ENCODE measurements at places on chromosomes 16 and 17. TPM values are rescaled to one million over a fixed set of nuclear protein-coding genes. Genes with fewer than 3 reads are reported as not detected.

ELMO3 gene
- 0.38 TPM for total RNA-seq

UTS2R gene
- total RNA-seq, result not detected

WNT9B gene
- total RNA-seq, result not detected

DPEP3 gene
- not detected for total RNA-seq

C17orf50 gene
- total RNA-seq, result not detected

NEUROD2 gene
- total RNA-seq, result not detected

CCDC144A gene
- total RNA-seq, result 5.0 TPM

TM4SF5 gene
- total RNA-seq, result not detected

MT1E gene
- 365 TPM for total RNA-seq

SLC12A3 gene
- total RNA-seq, result not detected

CDRT15L2 gene
- not detected for total RNA-seq

ABCA10 gene
- 3.9 TPM for total RNA-seq

CCL16 gene
- total RNA-seq, result not detected

KRT20 gene
- total RNA-seq, result not detected

FBXL16 gene
- total RNA-seq, result under 0.01 TPM

ZNF276 gene
- total RNA-seq, result 10.2 TPM

HLF gene
- under 0.01 TPM for total RNA-seq

STARD3 gene
- total RNA-seq, result 33.4 TPM

KARS1 gene
- total RNA-seq, result 196 TPM

HOXB3 gene
- 3.5 TPM for total RNA-seq

ASGR2 gene
- not detected for total RNA-seq
